Suppressor macrophage (primary cell): ENCODE measurements at places on chromosomes 7 and 10.

DNA sequence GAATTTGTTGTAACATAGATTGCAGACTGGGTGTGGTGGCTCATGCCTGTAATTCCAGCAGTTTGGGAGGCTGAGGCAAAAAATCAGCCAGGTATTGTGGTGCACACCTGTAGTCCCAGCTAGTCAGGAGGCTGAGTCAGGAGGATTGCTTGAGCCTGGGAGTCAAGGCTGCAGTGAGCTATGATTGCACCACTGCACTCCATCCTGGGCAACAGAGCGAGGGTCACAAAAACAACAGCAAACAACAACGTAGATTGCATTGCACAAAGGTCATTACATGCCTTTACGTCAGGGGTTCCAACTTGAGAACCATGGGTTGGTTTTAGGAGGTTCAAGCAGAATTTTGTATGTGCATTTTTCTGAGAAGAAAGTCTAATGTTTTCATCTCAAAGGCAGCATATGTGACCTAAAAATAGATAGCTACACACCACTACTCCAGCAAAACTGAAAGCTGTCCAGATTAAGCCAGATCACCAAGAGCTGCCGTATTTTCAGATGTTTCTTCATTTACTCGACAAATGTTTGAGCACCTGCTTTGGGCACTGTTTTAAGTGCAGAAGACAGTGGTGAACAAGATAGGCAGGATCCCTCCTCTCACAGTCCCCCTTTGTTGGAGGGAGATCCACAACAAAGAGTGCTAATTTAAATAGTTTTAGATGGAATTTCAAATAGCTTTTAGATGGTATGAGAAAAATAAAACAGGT lies 28.3 kb upstream of the CYP26C1 start:
- no peak for DNase-seq

DNA sequence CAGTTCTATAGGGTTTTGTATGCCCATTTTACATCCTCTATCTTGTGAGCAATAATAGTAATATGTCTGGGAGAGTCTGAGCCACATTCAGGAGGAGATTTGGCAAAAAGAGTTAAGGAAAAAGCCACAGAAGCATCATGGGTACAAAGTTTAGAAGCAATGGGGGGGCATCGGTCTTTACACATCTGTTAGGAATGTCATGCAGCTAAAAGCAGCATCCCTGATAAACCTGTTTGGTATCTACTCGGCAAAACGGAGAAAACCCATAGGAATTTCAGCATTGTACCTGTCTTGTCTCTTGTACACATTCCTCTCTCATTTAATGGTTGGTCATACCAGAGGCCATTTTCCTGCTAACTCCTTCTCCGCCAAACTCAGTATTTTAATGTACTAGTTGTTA lies 12.5 kb upstream of the HERPUD2 start:
- DNase-seq = no peak

DNA sequence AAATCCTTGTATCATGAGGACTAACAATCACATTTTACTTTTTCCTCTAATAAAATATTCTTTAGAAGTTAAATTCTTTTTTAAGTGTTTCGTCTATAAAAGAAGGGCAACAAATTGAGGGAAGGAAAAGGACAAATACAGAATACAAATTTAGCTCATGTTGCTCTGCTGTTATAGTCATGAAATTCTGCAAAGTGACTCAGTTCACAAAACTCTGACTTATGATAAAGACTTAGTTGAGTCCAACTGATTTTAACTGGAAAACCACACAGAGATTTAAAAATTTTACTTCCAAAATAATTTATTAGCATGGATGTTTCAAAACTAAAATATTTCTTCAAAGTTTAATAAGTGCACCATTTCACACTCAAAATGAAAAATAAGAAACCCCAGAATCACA lies 75.0 kb upstream of the GPR22 start:
- no peak for DNase-seq

GRCh38 chr10:48552946-48553564 lies 51.8 kb downstream of the ARHGAP22 start:
- no peak for DNase-seq

GRCh38 chr7:66929165-66929564 lies 8.1 kb downstream of the TMEM248 start:
- no peak for DNase-seq

- no peak for DNase-seq
Measured at GRCh38 chr10:123996302-123996701, 97.1 kb downstream of the CHST15 start.

- DNase-seq = no peak
Measured at GRCh38 chr10:62723375-62723774, 81.1 kb upstream of the ADO start.

GRCh38 chr10:32317795-32318357 lies 29.1 kb downstream of the EPC1 start:
- DNase-seq = no peak

DNA sequence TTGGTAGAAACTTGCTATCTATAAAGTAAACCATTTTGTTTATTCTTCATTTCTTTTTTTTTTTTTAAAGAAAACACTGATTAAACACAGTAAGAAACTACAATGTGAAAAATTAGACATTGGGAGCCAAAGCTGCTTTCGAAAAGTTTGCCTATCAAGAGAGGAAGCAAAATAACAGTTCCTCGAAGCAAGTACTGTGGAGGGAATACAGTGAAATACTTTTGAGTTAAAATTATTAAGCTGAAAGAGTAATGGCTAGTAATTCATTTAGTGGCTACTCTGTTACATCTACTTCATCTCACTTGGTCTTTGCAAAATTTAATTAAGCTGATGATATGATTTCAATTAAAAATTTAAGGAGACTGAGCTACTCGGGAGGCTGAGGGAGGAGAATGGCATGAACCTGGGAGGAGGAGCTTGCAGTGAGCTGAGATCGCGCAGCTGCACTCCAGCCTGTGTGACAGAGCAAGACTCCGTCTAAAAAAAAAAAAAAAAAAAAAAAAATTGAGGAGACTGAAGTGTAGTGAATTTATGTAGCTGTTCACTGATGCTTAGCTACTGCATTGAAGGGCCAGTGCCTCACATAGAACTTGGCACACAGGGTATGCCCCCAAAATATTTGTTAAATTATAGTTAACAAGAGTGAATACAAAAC lies 982.1 kb upstream of the MBL2 start:
- DNase-seq = no peak

DNA sequence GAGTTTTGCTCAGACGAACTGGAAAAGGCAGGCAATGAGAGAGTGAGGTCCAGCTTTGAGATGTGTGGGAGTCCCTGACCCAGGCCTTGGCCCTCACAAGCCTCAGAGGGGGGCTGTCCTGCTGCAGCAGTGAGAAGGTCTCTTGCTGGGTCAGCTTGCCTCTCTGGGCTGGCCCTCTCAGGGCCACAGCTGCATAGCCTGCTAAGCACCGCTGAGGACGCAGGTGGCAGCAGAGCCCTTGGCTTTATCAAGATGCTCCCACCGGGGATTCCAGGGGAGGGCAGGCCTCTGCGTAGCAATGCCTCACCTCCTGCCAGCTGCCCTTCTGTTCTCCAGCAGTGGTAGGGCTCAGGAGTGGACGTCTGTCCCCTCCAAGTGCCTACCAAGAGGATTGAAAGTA lies 128.7 kb downstream of the COBL start:
- DNase-seq = no peak

DNA sequence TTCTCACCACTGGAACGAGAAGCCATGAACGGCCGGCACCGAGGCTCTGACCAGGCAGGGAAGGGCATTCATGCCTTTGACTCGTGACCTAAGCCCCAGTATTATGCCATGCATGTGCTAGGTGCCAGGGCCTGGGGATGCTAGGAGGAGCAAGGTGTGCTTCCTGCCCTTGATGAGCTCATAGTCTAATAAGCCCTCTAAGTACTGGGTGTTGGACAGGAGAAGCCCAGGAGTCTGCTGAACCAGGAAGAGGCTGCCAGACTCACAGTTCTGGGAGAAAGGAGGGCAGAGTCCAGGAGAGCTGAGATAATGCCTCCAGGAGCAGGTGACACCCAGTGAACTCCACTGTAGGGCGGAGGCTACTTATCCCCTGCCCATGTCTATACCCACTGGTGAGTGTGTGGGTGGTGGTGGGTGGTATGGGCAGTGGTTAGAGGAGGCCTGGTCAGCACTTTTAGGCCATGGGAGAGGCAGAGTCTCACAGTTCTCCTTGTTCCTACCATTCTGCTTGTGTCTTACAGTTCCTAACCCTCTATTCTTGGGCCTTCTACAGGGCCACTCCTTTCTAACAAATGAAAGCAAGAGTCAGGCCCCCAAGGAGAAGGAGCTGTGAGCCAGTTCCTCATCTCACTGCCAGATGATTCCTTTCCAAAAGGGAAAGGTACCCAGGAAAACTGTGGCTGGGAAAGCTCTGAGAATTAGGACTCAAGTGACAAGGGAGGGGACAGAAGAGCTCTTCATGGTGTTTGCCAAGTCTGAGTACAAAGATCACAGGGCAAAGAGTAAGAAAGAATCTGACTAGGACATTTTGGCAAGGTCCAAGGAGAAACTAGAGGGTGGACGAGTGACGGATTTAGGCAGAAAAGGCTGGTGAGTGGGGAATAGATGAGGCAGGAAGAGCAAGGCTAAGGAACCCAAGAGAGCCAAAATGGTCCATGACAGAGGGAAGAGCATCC lies 3.6 kb upstream of the MXI1 start:
- no peak for DNase-seq

GRCh38 chr10:114285961-114286441 lies 46.9 kb downstream of the VWA2 start:
- DNase-seq = no peak

DNA sequence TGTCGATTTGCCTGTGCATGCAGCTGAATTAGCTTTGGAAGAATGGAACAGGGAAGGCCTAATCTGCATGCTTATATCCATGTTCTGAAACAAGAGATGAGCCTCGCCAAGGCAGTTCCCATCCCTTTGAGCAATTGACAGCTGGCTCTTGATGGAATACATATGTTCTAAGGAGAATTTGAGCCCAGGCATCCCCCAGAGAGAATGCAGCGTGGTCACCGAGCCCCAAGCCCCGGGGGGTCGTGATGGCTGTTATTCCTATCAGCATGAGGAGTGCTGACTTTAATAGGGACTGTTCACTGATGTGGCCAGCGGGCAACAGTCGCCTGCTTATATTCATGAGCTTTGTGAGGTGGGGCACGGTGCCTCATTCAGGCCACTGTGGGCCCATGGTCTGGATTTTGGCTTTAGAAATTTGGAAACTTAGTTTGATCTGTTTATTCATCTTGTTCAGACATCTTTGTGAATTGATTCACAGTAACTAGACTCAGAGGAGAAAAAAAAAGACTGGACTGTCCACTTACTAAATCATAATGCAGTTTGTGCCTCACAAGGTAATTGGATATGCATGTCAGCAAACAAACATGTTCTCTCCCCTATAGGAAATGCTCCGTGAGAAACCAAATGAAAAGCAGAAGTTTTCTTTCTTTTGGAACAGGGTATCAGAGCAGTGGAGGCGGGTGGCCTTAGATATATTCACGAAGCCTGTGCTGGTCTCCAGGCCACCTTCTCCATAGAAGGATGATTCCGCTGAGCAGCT lies 204.9 kb downstream of the CCDC3 start:
- no peak for DNase-seq

DNA sequence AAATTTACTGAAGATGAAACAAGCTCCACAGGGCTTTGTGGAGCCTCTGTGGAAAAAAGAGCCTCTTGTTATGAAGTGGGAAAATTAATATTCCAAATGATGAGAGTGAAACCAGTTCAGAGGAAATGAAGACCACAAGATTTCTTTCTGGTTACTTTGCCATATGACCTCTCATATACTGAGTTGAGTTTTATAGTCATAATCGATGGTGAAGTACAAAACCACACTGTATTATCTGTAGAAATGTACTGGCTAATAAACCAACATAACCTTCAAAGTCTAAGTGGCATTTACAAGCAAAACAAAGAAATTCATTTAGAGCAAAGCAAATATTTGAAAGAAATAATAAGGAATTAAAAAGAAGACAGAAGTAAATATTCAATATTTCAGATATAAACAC lies 662.6 kb upstream of the ZWINT start:
- no peak for DNase-seq

GRCh38 chr7:42338916-42339540 lies 102.0 kb upstream of the GLI3 start:
- no peak for DNase-seq

- DNase-seq = no peak
Measured at GRCh38 chr10:102629661-102630614, 14.3 kb upstream of the TRIM8 start.

DNA sequence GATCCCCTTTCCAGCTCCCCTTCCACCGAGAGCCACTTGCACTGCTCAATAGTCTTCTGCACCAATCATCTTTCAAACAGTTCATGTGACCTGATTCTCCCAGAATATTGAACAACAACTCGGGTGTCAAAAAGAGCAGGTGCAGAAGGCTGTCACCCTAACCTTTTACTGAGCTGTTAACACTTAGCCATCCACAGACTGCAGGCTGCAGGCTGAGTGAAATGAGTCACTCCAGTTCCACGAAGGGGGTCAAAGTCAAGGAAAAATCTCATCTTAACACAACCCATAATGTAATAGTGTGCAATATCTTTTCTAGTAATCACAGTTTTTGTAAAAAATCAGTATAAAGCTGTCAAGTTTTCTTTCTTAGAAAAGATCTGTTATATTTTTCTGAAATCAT lies 63.1 kb downstream of the MTPAP start:
- DNase-seq = no peak

- peak; percentile 11 for DNase-seq
Measured at GRCh38 chr10:33419311-33419710, 84.8 kb upstream of the NRP1 start.

DNA sequence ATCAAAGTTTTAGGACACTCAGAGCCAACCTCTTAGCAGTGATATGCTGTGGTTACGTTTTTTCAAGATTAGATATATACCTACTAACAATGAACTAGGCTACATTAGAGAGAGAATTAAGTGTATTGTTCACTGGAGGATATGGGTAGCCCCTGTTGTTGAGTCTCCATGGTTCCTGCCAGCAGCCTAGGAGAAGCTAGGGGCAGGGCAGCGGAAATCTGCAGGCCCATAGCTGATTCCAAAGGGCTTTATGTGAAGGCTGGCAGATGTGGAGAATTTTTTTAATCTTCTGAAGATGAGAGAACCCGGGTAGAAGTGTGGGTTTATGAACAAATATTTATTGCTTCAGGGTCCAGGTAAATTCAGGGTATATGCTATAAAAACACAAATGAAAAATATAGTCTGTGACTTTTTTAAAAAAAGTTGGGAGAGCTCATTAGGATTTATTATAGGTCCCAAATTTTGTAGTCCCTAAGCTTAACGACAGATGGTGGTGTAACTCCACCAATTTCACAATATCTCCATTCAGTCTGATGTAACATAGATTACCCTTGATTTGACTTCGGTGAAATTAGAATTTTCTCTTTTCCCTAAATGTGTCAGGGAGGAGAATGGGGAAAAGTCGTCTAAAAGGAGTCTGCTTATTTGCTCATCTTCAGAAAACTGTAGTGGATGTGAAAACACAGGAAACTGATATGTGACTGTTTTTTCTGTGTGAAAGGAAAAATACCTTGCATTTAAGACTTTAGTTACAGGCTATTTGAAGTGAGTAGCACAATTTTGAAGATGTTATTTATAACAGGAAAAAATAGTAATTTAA lies 163.0 kb upstream of the PPP1R3A start:
- peak; percentile 57 for DNase-seq

GRCh38 chr7:25148772-25149575 lies 23.9 kb upstream of the CYCS start:
- DNase-seq = no peak
